CD8-positive, alpha-beta memory T cell (primary cell): ENCODE measurements at places on chromosomes 6 and 20.

GRCh38 chr20:59802018-59802417 is 131.4 kb downstream of the SYCP2 start:
- no peak for DNase-seq

GRCh38 chr6:118968416-118968815 is 33.5 kb upstream of the MCM9 start:
- no peak for DNase-seq

DNA sequence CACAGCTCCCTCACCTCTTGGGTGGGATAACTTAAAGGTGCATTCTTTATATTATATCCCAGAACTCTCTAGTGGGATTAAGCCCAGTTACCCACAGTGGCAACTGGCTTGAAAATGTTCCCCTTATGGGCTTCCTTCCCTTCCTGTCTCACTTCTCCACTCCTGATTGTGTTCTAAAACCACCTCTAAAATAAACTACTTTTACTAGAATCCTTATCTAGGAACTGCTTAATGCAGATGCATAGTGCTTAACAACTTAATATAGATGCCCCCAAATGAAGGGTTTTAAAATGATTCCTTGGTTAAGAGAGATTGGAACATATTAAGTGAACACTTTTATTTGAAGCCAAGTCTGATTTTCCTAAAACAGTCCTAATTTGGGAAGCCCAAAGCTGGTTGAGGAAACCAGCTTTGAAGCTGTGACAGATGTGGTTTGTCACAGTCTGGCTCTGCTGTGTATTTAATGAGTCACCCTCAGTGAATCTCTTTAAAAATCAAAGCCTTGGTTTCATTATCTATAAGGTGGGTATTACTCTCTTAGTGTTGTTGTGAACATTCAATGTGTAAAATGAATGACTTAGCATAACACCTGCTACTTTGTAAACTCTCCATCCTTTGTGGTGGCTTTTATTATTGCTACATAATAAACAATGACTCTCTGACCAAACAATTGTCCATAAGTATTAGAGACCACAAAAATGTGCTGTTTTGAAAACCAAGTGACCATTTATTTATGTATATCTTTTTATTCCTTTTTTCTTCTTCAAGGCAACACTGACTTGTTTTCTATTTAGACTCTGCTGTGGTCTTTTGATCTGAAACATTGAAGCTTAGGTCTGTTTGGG is 24.4 kb downstream of the PLCB1 start:
- DNase-seq = no peak

- peak; percentile 80 for DNase-seq
Observed at GRCh38 chr20:31547017-31547675, 32.9 kb downstream of the HM13 start.

DNA sequence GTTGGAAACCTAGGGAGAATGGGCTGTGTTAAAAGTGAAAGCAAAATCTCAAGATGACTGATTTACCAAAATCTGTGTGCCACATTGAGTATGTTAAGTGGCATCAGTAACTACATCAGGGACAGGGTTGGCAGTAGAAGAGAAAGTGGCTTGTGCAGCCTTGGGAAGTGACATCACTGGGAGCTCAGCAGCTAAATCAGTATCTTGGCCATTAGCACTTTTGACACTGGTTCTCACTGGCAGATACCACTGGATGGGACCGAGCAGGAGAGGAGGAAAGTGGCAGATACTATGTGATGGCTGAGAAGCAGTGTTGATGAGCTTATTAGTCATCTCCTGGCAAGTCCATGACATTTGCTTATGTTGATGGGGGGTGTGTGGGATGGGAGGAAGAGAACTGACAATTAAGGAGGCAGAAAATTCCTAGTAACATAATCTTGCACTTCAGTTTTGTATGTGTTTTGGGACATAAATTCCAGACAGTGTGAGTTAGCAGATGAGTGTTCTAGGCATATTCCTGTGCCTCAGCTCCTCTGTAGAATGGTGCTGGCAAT is 322.2 kb downstream of the SOX4 start:
- DNase-seq = no peak

GRCh38 chr6:14089224-14089623 is 28.3 kb upstream of the CD83 start:
- no peak for DNase-seq

GRCh38 chr6:121354764-121355163 is 20.5 kb upstream of the TBC1D32 start:
- no peak for DNase-seq

DNA sequence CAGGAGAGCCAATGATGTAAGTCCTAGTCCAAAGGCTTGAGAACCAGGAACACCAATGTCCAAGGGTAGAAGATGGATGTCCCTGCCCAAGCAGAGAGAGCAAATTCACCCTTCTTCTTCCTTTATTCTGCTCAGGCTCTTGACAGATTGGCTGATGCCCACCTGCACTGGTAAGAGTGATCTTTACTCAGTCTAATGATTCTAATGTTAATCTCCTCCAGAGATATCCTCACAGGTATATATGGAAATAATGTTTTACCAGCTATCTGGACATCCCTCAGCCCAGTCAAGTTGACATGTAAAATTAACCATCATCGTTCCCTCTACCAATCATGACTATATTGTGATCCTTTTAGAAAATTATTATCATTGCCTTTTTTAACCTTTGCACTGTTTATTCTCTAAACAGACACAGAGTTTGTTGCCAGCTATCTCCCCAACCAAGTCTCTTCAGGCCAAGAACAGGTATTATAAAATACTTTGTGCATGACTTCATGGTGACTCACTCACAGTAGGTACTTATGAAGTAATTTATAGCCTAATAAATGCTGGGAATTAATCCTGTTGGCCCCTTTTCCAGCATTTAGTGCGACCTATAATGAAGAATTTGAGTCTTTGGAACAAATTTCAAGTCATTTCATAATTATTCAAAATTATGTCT is 26.2 kb upstream of the TSHZ2 start:
- no peak for DNase-seq

DNA sequence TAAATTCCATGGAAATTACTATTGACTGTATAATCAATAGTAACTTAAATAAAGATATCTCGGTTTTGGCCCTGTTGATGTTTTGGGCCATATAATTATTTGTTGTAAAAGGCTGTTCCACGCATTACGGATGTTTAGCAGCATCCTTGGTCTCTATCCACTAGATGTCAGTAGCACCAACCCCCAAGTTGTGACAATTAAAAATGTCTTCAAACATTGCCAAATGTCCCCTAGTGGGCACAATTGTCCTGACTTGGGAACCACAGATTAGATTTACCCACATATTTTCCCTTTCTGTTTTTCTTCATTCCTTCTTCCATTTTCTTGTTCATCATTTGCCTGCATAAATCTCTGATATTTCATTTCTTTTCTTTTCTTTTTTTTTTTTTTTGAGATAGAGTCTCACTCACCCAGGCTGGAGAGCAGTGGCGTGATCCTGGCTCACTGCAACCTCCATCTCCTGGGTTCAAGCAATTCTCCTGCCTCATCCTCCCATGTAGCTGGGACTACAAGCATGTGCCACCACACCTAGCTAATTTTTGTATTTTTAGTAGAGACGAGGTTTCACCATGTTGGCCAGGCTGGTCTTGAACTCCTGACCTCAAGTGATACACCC is 13.6 kb upstream of the WFDC8 start:
- peak; percentile 0 for DNase-seq

DNA sequence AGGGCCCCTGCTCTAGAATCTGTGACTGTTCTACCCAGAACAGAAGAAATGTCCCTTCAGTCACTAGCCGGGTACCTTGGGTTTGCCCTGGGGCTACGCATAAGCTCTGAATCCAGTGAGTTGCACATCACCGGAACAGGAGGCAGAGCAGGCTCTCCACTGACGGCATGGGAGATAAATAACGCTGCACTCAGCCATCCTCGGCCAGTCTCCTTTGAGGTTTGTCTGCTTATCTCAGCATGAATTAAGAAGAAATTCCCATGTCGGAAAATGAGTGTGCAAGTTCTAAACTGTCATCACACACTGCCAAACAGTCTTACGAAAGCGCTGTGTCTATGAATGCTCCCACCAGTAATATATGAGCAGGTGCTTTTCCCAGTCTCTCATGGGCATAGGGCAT is 90.8 kb downstream of the FAM50B start:
- DNase-seq = no peak

GRCh38 chr6:72654071-72654621 is 32.3 kb downstream of the KCNQ5 start:
- no peak for DNase-seq

DNA sequence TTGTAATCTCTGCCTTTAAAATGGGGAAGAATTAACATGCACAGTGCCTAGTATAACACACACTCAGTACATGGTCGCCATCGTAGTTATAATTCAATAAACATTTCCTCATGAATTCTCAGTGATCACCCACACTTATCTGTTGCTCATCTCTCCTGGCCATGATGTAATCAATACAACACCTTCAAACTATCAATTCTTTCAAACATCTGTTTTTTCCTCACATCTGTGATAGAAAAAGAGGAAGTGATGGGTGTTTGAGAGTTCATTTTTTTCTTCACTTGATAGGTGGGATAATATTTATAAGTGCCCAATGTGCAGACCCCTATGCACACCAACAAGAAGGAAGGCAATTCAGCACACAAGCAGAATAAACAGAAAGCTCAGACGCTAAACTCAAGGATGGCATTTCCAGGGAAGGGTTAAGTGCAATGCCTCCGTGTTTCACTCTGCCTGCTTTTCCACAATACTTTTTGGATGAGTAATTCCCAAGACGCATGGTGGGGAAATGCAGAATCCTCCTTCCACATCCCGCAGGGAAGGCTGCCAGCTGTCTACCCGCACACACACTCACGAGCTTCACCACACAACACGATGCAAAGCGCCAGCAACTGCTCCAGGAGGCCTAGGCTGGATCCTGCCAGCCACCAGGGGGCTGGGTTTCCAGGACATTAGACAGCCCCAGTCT is 100.3 kb downstream of the GMPR start:
- DNase-seq = no peak

GRCh38 chr20:10984913-10985312 is 311.1 kb upstream of the JAG1 start:
- DNase-seq = no peak

DNA sequence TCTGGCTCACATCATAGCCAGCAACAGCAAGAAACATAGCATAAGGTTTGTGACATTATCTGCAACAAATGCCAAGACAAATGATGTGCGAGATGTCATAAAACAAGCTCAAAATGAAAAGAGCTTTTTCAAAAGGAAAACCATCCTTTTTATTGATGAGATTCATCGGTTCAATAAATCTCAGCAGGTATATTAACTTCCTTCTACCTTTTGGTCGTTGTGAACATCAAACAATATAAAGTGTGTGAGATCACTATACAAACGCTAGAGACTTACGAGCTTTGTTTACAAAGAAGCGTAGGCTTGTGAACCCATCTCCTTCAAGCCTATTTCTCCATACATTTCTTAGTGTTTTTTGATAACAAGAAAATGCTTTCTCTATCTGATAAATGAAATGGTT is 3.5 kb downstream of the WRNIP1 start:
- no peak for DNase-seq

DNA sequence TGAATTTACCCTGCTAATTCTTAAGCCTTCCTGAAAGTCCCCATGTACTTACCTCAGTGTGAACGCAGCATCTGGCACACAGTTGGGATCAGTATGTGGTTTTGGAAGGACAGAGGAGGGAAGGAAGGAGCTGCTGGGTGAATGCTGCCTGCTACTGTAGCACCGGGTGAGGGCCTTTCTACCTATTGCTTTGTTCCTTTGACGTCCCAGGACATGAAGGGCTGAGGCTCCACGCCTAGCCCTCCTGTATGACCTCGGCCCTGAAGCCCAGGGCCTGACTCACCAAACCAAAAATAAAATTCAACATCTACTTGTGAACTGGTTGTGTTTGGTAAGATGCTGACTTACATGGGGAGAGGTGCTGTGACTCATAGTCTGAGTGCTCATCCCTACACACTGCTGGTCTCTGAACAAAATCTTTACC is 51.1 kb downstream of the ARID1B start:
- DNase-seq = no peak

GRCh38 chr6:29834564-29835436 is 7.2 kb downstream of the HLA-G start:
- peak; percentile 73 for DNase-seq

DNA sequence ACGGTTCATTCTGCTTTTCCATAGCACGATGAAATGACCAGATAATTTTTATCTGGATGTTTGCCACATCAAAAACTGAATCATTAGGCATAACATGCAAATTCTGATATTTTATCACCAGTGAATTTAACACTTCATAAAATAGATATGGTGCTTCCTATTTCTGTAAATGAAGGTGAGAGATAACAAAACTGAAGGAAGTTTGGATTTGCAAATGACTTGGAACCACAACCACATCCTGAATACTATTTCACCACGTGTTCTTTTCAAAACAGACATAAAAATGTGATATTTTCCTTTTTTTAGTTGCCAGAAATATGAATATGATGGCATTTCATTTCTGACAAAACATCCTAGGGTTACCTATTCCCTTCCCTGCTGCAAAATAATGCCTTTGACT is 146.1 kb downstream of the EDN1 start:
- DNase-seq = no peak

DNA sequence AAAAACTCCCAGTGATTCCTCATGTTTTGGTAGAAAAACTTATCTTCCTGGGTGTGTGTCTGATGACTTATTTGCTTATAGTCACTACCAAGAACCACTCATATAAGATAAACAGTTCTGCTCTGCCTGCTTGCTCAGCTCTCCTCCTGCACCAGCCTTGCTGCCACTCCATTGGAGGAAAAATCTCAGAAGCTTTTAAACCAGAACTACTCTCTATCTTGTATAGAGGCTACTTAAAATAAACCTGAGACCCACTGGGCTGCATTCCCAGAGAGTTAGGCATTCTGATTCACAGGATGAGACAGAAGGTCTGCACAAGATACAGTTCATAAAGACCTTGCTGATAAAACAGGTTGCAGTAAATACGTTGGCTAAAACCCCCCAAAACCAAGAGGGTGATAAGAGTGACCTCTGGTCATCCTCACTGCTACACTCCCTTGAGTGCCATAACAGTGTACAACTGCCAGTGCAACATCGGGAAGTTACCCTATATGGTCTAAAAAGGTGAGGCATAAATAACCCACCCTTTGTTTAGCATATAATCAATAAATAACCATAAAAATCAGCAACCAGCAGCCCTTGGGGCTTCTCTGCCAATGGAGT is 728.3 kb downstream of the EPHA7 start:
- no peak for DNase-seq

DNA sequence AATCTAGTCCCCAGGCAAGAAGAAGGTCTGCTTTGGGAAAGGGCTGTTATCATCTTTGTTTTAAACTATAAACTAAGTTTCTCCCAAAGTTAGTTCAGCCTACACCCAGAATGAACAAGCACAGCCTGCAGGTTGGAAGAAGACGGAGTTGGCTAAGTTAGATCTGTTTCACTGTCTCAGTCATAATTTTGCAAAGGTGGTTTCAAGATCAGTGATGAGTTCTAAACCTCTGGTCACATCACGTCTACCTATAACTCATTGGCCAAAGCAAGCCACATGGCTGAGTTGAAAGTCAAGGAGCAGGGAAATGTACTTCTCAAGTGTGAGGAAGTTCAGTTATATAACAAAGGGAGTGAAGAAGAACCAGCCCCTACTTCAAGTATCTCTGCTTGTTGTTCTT is 50.5 kb upstream of the ECI2 start:
- DNase-seq = no peak

- no peak for DNase-seq
Observed at GRCh38 chr6:170542031-170542719, 10.9 kb downstream of the PSMB1 start.
